ENCODE measurements at places on chromosomes 5 and 9.

- no peak for DNase-seq
Observed at GRCh38 chr9:33178972-33179697, 12.0 kb upstream of the B4GALT1 start.

DNA sequence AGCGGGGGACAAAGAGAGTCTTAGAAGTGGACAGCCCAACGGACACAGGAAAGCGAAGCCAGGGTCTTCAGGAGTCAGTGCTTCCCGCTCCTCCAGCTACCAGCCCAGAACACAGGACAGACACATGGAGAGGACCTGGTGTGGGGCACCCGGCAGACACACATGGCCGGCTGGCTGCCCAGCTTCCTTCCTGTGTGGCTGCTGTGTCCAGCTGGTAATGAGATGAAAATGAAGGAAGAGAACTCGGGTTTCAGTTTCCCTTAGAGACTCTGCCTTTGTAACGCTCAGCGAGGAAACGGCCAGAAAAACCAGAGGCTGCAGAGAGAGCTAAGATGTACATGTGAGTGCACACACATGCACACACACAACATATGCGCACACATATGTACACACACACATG is 87.5 kb downstream of the SECISBP2 start:
- DNase-seq: no peak

DNA sequence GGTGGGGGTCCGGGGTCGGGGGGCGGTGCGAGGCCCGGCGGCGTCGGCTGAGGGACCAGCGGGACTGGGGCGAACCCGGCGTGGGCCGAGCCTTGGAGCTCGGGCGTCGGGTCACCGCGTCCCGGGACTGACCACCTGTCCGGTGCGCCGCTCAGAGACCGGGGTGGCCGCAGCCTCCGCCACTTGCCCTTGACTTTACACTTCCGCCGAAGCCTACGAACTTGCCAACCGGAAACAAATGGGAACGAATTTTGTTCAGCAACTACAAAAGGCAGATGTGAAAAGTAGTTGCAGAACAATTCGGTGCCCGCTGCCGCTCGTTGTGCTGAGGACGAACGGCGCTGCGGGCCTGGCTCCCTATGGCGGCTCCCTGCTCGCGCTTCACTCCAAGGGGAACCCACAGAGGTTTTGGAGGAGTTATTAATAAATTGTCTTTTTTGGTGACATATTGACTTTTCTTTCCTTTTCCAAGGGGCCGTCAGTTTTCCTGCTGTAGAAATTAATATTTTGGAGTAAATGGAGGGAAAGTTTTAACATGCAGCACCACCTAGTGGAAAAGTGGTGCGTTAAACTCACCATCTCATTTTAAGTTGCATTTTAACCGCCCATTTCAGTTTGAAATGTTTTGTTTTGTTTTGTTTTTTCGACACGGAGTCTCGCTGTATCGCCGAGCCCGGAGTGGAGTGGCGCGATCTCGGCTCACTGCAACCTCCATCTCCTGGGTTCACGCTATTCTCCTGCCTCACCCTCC is 490 bp downstream of the PCBD2 start:
- DNase-seq: peak; percentile 85

DNA sequence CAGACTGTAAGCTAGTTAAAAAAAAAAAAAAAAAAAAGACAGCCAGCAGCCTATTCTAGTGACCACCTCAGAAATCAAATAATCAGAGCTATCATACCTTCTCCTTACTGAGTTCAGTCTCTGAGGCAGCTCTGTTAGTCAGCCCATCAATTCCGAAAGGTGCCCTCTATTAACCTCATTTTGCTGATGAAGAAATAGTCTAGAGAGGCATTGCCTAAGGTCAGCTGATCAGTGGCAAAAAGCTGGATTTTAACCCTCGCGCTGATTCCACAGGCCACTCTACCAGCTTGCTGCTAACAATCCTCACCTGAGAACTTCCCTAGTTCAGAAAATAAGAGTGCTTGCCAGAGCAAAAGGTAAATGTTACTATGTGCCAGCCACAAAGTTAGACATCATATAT is 172.0 kb downstream of the DENND1A start:
- no peak for DNase-seq

- no peak for DNase-seq
Observed at GRCh38 chr9:70112981-70113380, 69.3 kb downstream of the MAMDC2 start.

- DNase-seq: no peak
Observed at GRCh38 chr5:67337751-67338150, 141.2 kb upstream of the CD180 start.

DNA sequence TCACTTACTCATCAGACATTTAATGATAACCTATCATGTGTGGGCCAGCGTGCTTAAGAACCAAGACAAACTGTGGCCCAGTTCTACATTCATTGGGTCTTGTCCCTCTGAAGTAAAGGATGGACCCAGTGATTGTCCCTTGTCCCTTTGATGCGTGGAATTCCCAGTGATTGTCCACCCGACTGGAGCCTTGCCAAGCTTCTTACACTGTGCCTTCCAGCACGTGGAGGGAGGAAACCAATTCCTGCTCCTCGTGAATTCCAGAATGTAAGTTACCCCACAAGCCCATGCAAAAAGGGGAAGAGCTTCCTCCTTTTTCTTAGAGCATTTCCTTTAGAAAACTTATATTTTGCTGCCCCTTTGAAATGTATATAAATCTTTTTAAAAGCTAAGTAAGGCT is 7.9 kb downstream of the CKMT2 start:
- no peak for DNase-seq

DNA sequence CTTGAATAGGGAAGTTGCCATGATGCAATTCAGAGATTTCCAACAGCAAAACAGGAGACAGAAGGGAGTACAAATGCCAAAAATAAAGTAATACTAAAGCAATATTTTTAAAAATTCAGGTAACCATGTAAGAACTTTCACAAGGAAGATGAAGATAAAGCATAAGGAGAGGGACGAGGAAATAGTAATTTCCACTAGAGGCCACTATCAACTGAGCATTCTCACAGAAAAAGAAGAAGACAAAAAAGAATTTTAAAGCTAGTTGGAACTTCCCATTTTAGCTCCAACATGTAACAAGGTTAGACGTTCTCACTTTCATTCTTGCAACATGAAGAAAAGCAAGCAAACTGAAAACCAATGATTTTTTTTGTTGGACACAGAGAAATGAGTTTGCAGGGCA is 779.9 kb upstream of the CDH6 start:
- DNase-seq: no peak

- DNase-seq: no peak
Observed at GRCh38 chr9:126682113-126682810, 68.5 kb downstream of the LMX1B start.

GRCh38 chr5:138849439-138849838 is 25.7 kb downstream of the LRRTM2 start:
- DNase-seq: no peak

- DNase-seq: peak; percentile 85
Observed at GRCh38 chr9:134396258-134396742, 70.0 kb downstream of the RXRA start.

DNA sequence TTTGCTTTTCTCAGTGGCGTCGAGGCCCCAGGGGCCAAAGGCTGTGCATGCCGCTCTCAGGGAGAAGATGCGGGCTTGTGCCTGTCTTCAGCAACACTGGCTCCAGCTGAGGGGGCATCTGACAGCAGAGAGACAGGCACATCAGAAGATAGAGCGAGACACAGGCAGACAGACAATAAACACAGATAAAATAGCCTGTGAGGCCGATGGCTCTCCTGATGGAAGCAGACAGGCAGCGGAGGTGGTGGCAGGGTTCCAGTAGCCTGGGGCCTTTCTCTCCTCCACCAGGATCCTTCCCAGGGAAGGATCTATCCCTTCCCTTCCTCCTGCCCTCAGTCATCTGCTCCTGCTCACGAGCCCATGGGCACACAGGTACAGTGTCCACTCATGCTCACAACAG is 16.6 kb upstream of the UNC5A start:
- no peak for DNase-seq

- peak; percentile 36 for DNase-seq
Observed at GRCh38 chr5:36777105-36777757, 99.3 kb upstream of the NIPBL start.

- DNase-seq: no peak
Observed at GRCh38 chr9:13090628-13091027, 188.9 kb downstream of the MPDZ start.

DNA sequence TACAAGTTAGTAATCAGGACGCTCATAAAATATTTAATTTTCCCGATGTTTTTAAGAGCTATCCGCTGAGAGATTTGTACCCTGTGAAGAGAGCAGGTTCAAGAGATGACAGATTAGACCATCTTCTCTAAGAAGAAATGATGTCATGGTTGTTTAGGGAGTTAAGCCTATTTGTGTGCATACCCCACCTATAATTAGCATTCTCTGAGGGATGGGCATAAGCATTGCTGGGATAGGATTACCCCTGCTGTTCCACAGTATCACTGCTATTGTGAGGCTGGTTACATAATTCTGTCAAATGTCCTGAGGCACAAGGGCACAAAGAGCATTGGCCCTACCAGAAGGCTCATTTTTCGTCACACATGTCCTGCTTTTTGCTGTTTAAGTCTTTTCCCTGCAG is 687.0 kb downstream of the CETN3 start:
- DNase-seq: no peak

GRCh38 chr5:134029156-134029555 is 24.4 kb upstream of the VDAC1 start:
- DNase-seq: no peak

DNA sequence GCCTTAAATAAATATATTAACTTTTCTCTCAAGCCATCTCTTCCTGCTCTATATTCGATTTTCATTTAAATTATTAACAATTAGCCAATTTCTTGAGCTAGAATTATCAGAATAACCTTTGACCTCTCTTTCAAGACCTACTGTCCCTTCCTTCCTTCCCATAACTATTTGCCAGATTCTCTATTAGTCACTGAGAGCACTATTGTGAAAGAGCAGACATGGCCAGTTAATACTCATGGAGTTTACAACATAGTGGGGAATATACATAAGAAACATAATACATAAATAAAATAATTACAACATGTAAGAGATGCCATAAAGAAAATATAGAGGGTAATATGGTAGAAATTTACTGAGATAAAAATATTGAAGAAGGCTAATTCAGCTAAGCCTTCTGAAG is 72.1 kb upstream of the CHD1 start:
- no peak for DNase-seq

- DNase-seq: no peak
Observed at GRCh38 chr5:141051521-141051866, 320 bp downstream of the PCDHB1 start.

- DNase-seq: peak; percentile 56
Observed at GRCh38 chr9:98193336-98193944, 1.0 kb upstream of the CORO2A start.

- peak; percentile 12 for DNase-seq
Observed at GRCh38 chr5:53913941-53914340, 353.5 kb downstream of the NDUFS4 start.

GRCh38 chr9:87878989-87879511 is 3.6 kb upstream of the SPATA31E1 start:
- no peak for DNase-seq

DNA sequence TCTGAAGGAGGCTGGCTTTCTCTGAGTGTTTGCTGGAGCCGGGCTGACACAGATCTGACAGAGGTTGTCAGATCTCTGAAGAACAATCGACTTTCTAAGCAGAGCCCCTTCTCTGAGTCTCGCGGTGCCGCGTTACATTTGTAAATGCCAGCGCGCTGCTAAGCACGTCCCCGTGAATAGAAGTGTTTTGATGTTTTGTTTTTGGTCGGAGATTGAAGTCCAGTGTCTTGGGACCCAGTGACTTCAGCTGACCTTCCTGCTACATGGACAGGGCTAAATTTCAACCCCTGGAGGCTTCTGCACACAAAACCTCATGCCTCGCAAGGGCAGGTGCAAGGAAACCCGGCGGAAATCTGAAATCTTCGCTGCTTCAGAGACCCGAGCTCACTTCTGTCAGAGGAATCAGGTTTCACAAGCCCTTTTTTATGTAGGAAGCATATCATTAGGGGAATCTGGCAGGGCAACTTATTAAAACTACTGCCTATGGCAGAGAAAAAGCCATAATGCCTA is 27.2 kb downstream of the NEUROG1 start:
- DNase-seq: no peak

GRCh38 chr5:1089621-1090040 is 22.2 kb downstream of the SLC12A7 start:
- no peak for DNase-seq

DNA sequence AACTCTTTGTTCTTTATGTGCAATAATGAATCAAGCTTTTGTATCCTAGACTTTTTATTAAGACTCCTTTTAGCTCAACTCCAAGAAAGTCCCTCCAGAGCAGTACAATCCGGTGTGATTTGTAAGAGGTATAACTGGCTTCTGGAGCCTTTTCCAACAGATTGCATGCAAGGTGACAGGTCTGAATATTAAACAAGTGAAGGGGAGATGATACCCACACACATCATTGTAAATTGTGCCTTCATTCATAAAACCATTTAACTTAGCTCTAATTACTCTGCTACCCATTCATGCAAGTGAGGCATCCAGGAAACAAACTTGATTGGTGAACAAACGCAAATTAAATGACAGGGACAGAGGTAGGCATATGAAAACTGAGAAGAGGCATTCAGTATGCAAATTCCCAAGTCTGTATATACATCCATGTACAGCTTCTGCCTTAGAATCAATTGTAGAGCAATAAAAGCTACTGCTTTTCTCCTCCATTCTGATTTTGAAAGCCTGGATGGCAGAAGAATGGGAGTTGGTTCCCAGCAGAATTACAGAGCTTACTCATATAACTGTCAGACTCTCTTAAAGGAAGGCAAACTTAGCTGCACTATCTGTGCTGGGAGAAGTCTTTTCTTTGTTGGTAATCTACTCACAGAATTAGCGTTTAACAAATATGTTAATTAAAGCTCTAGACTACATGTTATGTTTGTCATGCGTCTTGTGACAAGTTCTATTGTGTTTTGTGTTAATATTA is 261.0 kb upstream of the CDH6 start:
- no peak for DNase-seq

DNA sequence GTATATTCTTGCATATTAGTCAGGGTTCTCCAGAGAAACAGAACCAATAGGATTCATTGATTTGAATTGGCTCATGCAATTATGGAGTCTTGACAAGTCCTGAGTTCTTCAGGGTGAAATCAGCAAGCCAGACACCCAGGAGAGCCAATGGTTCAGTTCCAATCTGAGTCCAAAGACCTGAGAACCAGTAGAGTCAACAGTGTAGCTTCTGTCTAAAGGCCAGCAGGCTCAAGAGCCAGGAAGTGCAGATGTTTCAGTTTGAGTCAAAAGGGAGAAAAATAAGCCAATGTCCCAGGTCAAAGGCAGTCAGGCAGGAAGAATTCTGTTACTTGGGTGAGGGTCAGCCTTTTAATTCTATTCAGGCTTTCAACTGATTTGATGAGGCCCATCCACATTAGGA is 37.8 kb upstream of the ANKRD34B start:
- no peak for DNase-seq

- DNase-seq: no peak
Observed at GRCh38 chr9:28456861-28457260, 883.6 kb upstream of the C9orf72 start.

DNA sequence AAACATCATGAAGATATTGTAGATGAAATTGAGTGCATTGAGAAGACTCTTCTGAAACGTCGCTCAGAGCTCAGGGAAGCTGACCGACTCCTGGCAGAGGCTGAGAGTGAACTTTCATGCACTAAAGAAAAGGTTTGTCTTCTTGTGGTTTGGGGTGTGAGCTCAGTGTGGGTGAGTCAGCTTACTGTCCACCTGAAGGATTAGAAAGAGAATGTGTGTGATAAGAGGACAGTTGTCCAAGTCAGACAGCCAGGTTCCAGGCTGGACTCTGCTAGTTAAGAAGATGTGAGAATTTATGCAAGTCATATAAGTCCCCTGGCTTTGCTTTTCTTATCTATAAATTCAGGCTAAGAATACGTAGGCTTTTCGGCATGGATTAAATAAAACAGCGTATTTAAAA is 46.9 kb downstream of the RAB14 start:
- no peak for DNase-seq

GRCh38 chr9:112971415-112971814 is 40.6 kb downstream of the ZNF883 start:
- DNase-seq: peak; percentile 60
